Stimulated activated CD8-positive, alpha-beta memory T cell treated with anti-CD3 and anti-CD28 coated beads, Interleukin-7, amount 100 ng/mL, for 48 hours (primary cell): ENCODE measurements at places on chromosomes 4 and X.

DNA sequence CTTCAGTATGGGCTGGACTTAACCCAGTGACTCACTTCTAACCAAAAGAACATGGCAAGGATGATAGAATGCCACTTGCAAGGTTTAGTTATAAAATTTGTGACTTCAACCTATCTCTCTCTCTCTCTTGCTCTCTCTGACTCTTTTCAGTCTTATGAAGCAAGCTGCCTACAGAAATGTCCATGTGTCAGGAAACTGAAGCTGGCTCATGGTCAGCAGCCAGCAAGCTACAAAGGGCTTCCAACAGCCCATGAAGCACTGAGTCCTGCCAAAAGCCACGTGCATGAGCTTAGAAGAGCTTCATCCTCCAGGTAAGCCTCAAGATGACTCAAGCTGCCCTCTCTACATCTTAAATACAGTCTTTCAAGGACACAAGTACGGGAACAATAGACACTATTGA, 100.3 kb downstream of the HS3ST1 start:
- DNase-seq = no peak

DNA sequence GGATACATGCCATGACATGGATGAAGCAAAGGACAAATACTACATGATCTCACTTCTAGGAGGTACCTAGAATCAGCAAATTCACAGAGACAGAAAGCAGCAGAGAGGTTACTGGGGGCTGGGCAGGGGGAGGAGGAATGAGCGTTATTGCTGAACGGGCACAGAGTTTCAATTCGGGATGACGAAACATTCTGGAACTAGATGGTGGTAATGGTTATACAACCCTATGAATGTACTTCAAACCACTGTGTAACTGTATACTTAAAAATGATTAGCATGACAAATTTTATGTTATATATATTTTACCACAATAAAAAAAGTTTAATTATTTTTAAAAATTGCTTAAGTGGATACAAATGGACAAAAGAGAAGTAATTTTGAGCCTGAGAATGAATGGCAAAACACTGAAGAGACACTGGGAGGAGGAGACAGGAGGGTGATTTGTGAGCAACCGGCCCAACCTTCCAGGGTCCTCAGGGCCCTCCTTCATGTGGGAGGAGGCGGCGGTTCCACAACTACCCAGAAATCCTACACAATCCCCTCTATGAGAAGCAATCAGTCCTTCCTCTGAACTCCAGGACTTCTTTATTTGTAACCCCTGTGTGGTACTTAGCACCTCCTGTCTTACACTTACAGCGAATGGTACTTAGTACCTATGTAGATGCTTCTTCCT, 14.1 kb downstream of the ACSL1 start:
- DNase-seq = no peak

- no peak for DNase-seq
These were observed 15.2 kb downstream of the C4orf46 start for GRCh38 chr4:158656439-158656838.

DNA sequence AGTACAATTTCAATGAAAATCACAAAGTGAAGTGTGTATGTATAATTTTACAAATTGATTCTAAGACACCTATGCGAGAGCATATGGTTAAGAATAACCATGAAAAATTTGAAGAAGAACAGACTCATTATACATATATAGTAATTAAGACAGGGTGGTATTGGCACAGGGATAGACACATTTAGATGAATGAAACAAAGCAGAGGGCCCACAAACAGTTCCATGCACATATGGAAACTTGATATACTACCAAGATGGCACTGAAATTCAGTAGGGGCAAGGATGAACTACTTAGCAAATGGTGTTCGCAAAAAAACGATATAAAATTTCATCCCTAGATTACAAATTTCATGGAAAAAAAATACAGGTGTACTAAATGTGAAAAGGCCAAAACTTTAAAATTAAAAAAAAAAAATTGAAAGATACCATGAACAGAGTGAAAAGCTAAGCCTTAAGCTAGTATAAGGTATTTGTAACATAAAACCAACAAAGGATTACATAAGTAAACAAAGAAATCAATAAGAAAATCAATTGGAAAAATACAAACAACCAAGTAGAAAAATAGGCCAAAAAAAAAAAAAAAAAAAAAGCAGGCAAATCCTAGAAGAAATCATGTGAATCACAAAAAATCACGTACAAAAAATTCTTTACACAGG, 85.4 kb downstream of the RASL11B start:
- no peak for DNase-seq

DNA sequence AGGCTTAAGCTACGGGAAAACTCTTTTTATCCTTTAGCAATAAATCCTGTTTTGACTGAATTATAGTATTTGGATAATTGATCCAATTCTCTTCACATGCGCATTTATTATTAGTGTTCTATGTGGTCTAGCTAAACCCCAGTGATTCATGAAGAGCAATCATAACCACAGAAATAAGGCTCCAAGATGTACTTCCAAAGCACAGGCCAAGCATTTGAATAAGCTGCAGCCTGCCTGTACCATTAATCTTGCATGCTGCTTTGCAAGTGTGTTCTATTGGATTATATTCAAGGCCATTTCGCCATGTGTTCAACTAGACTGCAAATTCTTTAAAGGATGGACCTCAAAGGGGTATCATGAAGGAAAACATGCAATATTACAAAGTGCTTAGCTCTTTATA, 385.2 kb upstream of the FAT1 start:
- DNase-seq = no peak

DNA sequence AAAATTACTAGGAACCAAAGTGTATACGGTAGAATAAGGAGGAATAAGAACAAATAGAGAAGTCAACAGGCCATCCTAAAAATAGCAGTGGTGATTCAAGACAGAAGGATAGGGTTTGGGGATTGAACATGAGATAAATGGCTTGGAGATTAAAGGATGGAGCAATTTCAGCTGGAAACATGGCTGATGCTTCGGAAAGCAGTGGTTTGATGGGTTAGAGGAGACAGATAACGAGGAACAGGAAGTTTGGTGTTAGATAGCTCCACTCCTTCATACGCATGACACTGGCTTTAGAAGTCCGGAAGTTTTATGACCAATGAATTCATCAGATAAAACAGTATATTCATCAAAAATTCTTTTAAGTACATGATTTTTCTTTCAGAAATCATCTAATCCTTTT, 70.8 kb upstream of the GALNTL6 start:
- DNase-seq = no peak

- DNase-seq = no peak
These were observed 22.5 kb downstream of the STX18 start for GRCh38 chr4:4519297-4519894.

GRCh38 chr4:142773505-142773904, 72.6 kb downstream of the INPP4B start:
- DNase-seq = no peak

- no peak for DNase-seq
These were observed 995 bp downstream of the SMARCA5 start for GRCh38 chr4:143514497-143514896.

GRCh38 chrX:107541244-107541643, 87.1 kb upstream of the PRPS1 start:
- no peak for DNase-seq

DNA sequence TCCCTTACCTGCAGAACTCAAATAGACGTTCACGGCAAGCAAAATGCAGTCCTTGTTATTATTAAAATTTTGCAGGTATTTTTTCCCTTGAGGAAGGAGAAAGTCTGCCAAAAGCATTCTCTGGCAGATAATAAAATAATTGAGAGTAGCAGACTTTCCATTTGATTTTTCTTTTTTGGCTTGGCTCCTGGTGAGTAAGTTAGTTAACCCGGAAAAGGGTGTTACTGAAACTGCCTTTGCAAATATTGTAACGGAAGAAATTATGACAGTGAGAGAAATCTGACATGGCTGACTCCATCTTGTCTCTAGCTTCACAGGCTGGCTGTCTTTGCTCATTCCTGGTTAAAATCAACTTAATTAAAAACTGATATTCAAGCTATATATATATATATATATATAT, 100.5 kb downstream of the GPR143 start:
- no peak for DNase-seq

DNA sequence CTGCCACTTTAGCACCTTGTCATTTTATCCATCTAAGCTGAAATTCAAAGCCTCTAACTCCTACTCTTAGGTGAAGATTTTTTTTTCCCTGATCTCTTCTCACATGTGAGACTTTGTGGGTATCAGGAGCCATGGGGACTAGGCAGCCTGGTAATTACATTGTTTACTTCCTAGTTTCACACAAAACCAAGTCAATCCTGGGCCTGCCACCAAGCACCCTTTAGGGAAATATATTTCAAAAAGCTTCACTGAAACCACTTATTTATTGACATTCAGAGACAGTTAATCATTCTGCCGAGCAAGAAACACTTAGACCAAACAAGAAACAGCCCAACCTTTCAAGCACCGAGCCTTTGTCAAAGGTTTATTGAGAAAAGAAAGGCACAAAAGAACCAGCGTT, 200.0 kb downstream of the RELL1 start:
- DNase-seq = no peak

GRCh38 chr4:83231620-83232076, 53.0 kb downstream of the COQ2 start:
- no peak for DNase-seq

DNA sequence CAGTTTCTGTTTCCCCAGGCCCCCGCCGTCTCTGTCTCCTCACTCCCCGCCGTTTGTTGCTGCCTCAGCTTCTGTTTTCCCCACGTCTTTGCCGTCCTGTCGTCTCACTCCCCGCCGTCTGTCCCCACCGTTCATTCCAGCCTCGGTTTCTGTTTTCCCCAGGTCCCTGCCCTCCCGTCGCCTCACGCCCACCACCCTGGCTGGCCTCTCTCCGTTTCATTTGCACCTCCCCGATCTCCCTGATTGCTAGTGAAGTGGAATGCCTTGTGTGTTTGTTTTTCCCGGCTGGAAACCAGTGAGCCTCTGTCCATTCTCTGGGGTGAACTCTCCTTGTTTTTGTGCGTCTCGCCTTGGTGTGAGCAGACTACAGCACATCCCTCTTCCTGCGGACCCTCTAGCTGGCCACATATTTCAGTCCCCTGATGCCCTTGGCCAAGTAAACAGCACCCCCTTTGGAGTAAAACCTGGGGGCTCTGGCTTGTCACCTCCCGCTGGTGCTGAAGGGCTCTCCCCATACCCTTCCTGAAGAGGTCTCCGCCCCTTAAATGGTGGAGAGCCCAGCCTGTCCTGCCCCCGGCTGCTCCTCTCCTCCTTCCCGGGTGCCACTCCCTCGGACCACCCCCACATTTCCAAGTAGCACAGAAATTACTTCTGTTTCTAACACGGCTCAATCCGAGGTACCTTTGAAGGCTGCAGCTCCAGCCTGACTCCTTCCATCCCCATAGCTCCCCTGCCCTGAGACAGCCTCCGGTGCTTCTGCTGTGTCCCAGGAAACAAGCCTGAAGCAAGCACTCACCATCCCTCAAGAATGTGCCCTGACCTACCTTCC, 13.2 kb downstream of the TMEM175 start:
- DNase-seq = no peak
